ENCODE measurements at places on chromosomes 13 and 19.
A peak's percentile ranks its signal among the peaks of the same experiment; 100 is the strongest.

GRCh38 chr13:31022288-31022895 lies 89.9 kb downstream of the TEX26 start:
- no peak for DNase-seq

- DNase-seq: peak; percentile 71
Observed at GRCh38 chr13:48749699-48750473, 96.2 kb downstream of the CYSLTR2 start.

DNA sequence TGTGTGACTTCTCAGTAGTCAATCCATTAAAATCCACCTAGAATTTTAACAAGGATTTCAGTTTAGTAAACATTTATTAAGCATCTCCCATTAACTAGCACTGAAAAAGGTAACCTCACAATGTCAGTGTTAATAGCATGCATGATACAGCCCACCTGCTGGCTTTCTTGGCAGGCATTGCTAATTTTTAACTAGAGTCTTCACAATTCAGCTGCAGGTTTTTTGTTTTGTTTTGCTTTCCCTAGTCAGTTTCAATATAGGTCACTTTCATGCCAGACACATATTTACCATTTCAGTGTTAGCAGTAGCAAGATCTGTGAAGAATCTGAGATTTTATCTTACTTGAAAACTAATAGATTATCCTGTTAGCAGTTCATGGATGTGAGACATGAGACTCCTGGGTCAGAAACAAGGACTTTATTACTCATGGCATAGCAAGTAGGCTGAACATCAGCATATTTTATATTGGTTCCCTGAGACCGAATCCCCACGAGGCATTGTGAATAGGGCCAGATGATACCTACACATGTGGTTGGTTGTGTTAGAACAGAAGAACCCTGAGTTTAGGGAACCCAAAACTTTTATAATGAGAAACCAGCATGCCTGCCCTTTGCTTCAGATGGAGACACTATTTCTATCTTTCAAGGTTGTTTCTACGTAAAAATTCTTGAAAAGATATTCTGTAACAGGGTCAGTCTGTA lies 198.0 kb upstream of the HTR2A start:
- DNase-seq: no peak

DNA sequence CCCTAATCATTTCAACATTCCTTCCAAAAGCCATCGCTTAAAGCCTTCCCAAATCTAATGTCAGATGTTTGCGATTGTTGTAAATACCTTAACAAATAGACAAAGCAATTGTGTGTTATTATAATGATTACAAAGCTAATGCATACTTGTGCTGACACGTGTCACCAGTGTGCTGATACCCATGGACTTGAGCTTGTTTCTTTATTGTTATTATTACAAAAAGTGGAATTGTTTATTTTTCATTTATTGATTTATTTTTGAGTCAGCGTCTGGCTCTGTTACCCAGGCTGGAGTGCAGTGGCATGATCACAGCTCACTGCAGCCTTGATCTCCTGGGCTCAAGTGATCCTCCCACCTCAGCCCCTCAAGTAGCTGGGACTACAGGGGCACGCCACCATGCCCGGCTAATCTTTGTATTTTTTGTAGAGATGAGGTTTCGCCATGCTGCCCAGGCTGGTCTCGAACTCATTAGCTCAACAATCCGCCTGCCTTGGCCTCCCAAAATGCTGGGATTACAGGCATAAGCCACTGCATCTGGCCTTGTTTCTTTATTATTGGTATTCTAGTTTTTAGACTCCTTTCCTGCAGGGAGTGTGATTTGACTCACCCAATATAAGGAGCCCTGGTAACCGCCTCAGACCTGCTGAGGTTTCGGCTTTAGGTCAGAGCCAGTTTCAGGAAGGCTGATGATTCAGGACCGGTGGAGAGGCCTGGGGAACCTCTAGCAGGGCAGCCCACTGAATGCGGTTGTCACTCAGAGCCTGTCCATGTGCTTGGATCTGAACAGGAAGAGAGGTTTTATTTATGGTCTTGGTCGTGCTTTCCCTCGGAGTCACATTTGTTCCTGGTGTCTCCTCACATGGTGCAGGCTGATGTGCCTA lies 2.1 kb upstream of the FBXO17 start:
- DNase-seq: no peak

DNA sequence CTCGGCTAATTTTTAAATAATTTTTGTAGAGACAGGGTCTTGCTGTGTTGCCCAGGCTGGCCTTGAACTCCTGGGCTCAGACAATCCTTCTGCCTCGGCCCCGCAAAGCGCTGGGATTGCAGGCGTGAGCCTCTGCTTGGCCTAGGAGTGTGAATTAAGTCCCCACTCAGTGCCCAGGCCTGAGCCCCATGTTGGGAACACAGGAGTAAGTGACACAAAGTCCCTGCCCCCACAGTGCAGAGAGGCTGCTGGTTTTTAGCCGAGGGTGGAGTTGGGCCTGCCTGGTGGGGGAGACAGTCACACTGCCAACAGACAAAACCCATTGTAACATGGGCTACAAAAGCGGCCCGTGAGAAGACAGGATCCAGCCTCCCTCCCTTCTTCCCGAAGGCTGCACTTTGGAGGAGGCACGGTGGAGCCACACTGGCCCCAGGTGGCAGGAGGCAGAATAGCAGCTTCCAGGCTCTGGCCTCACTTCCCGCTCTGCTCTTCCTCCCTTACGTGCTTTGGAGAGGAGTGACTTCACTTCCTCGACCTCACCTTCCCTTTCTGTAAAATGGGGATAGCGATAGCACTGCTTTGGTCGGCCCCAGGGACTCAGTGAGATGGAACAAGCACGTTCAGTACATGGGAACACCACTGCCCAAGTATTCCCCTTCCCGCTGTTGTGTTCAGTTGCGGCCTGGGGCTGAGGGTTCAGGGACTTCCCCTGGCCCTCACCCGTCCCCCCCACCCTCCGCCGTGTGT lies 15.2 kb upstream of the EHD2 start:
- DNase-seq: peak; percentile 50

- no peak for DNase-seq
Observed at GRCh38 chr13:95642028-95642621, 2.4 kb downstream of the DZIP1 start.

DNA sequence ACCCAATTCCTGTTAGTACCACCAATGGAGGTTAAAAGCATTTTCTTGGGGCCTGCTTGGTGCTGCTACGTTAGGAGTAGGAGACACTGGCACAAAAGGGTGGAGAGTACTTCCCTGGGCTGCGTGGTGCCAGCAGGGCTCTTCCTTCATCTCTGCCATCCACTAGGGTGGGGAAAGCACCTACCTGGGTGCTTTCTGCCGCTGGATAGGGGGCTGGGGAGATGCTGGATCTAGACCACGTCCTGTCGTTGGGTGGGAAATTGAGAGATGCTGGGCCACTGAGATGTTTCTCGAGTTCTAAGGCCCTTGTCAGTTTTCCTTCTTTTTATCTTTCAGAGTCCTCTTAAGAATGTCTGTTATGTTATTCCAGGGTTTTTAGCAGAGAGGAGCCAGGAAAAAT lies 6.7 kb upstream of the FCGBP start:
- DNase-seq: no peak

All from stimulated activated CD4-positive, alpha-beta T cell treated with anti-CD3 and anti-CD28 coated beads, Interleukin-4, amount 100 ng/mL, for 4 hours (primary cell).